ENCODE measurements at places on chromosomes 5 and 9.

- peak; percentile 41 for DNase-seq
These were observed 7.1 kb downstream of the PHYHD1 start for GRCh38 chr9:128927731-128928411.

DNA sequence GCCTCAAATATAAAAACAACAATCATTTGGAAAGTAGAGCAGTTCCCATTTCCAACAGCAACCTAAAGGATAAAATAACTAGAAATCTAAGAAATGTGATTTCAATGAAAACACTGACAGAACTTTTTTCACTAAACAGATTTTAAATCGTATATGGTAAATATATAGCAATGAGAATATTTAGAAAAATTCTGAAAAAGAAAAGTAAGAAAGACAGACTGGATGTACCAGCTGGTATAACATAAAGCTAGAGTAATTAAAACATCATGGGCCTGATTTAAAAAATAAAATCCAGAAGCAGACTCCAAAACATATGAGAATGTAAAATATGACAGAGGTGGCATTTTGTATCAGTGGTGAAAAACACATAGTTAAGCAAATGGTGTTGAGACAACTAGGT, 308.9 kb downstream of the MLLT3 start:
- DNase-seq, result no peak

- DNase-seq, result no peak
These were observed 48.9 kb downstream of the SEMA6A start for GRCh38 chr5:116525674-116526073.

DNA sequence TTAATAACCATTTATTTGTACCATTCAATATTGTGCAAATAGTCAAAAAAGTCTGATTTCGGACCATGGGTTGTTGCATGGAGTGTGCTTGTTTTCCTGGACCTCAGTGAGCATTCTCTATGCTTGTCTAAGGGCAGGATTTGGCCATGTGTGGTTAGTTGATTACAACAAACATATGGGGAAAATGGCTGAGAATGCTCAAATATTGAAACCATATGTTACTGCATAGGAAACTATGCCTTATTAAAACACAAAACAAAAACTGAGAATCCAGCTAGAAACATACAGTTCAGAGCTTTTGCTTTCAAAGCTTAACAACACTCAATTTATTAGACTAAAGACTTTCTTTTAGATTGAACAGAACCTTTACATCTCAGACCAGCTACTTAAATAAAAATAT, 928.3 kb downstream of the NR2F1-AS1 start:
- no peak for DNase-seq

DNA sequence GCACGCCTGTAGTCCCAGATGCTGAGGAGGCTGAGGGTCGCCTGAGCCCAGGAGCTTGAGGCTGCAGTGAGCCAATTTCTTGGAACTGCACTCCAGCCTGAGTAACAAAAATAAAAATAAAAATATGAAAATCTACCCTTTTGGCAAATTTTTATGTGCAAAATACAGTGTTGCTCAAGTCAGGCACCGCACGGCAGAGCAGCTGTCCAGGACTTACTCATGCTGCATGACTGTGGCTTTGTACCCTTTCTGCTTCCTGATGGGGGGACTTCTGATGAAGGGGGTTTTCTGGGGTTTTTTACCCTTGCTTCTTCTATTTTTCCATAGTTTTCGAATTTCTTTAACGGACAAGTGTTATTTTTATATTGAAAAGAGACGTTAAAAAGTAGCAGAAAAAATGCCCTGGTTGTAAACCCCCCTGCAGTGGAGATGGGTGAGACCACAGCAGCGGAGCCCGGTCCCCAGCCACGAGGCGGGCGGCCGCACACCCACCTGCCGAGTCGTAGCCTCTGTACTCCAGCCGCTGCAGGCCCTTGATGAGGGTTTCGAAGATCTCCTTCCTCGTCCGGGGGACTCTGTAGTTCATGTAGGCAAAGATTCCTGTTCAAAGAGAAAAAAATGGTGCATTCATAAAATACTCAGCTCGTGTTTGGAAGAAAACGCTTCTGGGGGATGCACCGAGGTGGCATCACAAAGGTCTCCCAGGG, 15.0 kb downstream of the GFPT2 start:
- DNase-seq, result no peak

GRCh38 chr5:66529704-66530103, 66.5 kb upstream of the MAST4 start:
- DNase-seq, result no peak

DNA sequence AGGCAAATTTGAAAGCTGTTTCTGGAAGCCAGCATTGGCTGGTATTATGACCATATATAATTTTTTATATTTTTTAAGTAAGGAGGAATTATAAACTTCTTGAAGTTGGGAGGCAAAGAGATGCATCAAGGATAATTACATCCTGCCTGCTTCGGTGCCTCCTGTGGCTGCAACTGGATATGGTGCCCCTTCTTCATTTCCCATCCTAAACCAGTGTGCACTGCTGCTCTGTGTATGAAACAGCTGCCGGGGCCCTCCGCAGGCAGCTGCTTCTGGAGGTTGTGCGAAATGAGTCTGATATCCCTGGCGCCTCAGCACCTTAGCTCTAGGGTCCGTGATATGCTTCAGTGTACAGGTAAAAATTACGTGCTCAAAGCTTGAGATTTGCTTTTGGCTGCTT, 304.2 kb downstream of the ENC1 start:
- no peak for DNase-seq

DNA sequence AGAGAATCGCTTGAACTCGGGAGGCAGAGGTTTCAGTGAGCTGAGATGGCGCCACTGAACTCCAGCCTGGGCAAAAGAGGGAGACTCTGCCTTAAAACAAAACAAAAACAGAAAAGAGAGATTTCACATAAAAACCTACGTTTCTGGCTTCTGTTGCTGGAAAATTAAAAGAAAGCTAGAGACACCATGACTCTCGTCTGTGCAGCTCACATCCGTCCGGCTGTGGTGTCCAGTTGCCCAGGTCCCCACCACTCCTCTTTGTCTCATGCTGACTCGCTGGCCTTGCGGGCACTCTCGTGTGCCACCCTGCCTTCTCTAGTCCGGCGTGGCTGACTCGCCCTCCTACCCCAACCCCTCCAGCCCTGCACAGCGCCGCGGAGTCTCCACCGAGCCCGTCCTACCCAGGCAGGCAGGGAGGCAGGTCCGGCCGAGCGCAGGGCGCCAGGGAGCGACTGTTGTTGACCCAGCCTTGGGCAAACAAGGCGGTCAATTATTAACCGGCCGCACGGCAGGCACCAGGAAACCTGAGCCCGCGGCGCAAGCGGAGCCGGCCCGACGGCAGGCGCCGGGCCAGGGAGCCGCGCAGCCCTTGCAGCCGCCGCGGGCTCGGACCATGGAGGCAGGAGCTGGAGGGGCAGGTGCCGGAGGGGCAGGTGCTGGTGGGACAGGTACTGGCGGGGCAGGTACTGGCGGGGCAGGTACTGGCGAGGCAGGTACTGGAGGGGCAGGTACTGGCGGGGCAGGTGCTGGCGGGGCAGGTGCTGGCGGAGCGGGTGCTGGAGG, at the start of gene PRRT1B:
Gene PRRT1B, plus strand, starts transcription at position 521 of the 783 bp plus-strand sequence. Its CDS starts 93 bp downstream, at position 614.
- DNase-seq, result no peak

GRCh38 chr5:169089343-169089742, 211.6 kb downstream of the SLIT3 start:
- no peak for DNase-seq

GRCh38 chr9:136211441-136212344, 6.8 kb upstream of the LHX3 start:
- DNase-seq, result no peak

DNA sequence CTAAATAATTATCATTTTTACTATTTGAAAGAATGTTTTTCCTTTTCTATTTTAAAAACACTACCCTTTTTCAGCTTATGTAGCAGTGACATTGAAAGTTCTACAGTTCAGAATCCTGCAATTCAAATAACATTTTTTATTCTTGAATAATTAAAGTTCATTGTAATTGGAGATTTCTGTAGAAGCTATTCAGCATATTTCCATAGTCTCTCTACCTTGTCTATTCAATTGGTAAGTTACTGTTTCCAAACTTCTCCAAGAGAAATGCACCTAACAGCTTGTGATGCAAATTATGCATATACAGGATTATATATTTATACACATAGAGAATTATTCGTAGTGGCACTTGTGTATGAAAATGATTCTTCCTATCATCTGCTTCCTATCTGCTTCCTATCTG, 149.7 kb upstream of the ARRDC3 start:
- DNase-seq, result no peak

- no peak for DNase-seq
These were observed 46.1 kb downstream of the MVB12B start for GRCh38 chr9:126372716-126373115.

DNA sequence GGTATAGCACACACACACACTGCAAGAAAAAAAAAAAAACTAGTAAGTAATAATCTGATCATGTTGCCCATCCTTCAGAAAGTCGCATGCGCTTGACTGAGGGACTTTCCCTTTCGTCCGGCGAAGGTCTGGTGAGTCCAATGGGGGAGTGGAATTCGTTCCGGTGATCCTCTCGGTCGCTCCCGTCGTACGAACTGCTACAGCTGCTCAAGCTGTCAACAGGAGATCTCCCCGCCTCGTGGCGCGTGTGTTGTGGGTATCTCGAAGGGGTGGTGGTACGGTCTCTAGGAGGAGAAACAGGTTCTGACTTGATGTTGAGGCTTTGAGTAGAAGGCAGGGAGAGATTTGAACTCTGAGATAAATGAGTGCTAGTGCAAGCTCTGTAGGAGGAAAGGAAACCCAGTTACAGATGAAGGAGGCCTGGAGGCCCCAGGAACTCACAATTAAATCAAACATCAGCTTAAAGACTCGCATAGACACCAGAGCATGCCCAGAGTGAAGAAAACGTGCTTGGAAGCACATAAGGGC, 160.4 kb downstream of the MEF2C start:
- DNase-seq, result no peak

DNA sequence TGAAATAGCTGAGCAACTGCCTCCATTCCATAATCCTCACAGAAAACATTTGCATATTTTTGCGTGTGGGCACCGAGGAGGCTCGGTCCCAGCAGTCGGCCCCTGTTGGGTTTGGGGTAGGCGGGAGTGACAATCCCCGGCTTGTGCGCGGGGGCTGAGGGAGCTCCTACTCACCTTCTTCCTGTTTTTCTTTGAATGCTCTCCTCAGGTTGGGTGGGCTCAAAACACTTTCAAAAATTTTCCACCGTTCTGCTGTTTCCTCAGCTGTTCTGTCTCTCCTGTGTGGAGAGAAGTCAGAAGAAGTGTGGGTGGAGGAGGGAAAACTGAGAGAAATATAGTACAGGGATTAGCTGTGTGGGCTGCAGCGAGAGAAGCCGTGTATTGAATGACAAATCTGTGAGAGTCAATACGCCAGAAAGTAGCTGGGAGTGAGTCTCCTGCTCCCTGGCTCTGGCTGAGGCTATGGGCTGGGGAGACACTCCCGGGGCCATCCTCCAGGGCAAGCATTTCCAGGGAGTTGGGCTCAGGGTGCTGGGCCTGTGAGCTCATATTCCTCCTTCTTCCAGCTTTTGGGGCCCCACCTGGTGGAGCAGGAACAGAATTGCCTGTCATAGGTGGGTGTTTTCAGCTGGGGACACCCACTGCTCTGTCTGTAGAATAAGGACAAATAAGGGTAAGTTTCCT, 84.7 kb downstream of the CMYA5 start:
- no peak for DNase-seq

DNA sequence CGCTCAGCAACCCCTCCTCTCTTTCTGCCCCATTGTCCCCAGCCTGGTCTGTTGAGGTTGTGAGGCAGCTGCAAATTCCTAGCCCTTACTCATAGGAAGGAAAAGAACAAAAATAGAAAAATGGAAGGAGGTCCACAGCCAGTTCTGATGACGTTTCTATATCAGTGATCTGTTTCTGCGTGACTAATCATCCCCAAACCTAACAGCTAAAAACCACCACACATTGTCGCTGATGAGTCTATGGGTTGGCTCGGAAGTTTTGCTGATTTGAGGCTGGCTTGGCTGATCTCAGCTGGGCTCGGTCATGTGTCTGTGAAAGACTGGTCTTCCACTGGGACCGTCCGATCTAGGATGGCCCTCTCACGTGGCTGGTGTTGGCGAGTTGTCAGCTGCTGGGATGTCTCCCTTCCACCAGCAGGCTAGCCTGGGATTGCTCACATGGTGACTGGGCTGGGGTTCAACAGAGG, 200.6 kb upstream of the ZNF618 start:
- DNase-seq, result no peak

DNA sequence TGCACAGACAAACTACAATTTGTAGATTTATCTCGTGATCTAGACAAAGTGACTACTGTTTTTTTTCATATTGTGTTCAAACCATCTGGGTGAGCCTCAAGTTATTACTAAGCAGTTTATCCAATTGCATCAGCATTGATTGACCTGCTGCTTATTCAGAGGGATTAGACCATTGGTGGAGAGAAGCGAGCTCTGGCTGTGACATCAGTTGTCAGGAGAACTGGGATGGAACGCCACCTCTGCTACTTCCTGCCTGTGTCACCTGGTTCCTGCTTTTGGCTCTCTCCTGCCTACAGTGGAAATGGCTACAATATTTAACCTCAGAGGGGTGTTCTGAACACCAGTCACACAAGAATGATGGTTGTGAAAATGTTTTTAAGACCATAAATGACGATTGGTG, 12.1 kb downstream of the NR4A3 start:
- DNase-seq, result no peak

DNA sequence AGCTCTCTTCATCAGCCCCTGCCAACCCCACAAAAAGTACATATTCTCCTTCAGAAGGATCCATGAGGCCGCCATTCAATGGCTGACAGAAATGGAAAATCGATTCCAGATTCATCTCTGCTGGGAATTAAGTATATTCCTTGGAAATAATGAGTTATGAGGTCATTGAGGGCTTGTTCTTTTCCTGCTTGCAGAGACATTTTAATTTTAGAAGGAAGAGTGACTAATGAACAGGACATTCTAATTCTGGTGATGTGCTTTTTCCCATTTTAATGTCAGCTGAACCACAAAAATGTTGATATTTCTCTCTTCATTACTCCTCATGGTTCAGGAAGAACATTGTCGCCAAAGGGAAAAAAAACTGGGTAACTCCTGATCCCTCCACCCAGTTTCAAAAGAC, 314.0 kb downstream of the PIK3R1 start:
- DNase-seq, result no peak

DNA sequence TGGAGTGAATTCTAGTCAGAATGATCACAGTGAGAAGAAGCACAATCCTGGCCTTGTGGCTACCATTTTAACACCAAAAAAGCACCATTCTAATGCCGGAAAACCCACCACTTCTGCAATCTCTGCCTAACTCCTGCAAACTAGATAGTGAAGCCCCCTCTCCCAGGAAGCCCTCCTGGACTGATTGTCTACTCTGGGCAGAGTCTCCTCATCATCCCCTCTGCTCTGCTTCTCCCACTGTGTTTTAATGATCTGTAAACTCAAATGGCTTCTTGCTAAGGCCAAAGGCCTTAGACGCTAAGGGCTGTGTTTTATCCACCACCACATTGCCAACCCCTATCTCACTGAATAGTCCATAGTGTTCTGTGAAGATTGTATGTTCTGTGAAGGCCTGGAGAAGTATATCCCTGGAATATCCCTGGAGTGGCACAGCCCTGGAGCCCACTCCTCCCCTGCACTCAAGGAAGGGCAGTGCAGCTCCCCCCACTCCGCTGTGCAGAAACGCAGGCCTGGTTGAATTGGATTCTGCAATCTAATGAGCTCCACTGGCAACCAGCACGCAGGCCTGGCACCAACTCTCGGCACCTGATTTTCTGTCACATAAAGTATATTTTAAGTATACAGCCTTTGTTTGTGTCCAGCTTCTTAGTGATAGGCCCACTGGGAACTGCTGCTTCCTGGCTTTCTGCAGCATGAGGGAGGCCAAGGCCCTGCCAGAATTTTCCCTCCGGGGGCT, 126.3 kb downstream of the ATPSCKMT start:
- no peak for DNase-seq

Data from activated CD4-positive, alpha-beta T cell treated with anti-CD3 and anti-CD28 coated beads, Interleukin-2, amount 50 U/mL, for 4 hours (primary cell).